ENCODE measurements at places on chromosomes 7 and 10.

DNA sequence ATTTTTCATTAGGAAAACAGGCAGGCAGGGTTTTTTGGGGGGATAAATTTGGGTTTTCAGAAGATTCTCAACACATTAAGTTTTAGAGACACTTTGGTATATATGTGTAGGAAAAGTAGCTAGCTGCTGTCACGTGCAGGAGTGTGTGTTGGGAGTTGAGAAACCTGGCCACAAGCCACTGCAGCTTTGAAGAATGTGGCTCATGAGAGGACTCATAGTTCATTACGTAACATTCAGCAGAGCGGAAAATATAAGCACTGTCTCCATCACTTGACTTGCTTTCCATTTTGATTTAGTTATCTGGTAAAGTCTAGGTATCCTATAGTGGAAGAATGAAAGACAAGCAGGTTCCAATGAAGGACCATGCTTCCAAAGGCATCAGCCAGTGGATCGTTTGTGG is 31.2 kb downstream of the SMNDC1 start:
- DNase-seq = no peak

GRCh38 chr10:7337431-7338171 is 73.2 kb downstream of the SFMBT2 start:
- DNase-seq = no peak

GRCh38 chr7:37439653-37440026 is 9.0 kb downstream of the ELMO1 start:
- DNase-seq = no peak

GRCh38 chr7:128398841-128399135 is 11.0 kb downstream of the IMPDH1 start:
- DNase-seq = no peak

DNA sequence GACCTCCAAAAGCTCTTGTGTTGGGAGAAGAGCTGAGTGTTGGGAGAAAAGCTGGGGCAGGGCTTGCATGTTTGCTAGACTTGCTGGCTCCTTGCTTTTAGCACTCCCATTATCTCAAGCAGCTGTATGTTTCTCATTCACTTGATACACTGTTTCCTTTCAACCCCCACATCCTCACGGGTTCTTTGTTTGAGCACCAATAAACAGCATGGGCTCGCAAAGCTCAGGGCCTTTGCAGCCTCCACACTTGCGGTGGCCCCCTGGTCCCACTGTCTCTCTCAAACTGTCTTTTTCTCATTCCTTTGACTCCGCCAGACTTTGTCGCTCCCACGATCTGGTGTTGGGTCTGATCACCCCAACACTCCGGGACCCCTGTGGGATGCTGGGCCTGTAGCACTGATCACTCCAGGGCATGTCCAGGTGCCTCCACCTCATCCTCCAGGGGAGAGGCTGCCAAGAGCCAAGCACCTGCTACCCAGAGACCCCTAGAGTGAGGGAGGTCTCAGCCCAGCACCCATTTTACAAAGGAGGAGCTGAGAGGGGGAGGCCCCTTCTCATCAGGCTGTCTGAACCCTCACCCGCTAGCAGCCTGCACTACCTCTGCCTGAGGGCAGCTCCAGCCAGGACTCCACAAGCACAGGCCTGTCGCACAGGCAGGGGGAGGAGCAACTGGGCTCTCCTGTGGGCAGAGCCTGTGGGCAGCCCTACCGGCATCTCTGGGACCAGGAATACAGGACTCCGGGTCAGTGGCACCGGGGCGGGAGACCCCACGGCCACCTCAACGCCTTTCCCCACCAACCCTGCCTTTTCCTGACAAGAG is 49.1 kb upstream of the MSMB start:
- DNase-seq = no peak

DNA sequence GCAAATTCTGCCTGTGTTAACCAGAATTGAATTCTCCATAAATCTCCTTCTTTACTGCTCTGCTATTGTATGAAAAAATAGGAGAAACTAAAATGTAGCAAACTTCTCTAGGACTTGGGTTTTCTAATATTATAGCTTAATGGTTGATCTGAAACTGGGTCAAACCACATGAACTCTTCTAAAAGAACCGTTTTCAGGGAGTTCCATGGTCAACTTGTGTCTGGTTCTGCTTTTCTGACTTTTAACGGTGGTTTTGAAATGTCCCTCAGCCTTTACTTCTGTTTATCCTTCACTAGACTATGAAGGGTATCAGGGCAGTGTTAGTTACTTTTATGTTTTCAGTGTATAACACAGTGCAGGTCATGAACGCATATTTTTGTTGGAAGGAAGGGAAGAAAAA is 242.2 kb downstream of the TSPAN12 start:
- DNase-seq = no peak

DNA sequence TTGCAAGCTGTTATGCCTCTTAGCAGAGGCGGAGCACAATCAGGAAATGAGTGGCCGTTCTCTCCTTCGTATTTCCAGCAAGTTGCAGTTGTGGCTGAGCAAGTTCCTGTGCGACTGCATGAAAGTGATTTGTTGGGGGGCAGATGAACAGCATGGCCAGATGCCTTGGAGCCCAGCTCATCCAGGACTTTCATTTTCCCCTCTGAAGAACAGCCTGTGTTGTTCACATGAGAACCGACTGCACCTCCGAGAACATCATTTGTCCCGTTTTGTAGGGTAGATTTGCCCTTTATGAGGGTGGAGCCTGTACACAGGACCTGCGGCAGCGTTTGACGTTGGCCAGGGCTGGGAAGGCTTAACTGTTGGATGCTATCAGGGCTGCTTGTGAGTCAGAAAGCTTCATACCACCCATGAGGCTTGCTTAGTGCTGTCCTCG is 4.4 kb downstream of the BAG3 start:
- no peak for DNase-seq

DNA sequence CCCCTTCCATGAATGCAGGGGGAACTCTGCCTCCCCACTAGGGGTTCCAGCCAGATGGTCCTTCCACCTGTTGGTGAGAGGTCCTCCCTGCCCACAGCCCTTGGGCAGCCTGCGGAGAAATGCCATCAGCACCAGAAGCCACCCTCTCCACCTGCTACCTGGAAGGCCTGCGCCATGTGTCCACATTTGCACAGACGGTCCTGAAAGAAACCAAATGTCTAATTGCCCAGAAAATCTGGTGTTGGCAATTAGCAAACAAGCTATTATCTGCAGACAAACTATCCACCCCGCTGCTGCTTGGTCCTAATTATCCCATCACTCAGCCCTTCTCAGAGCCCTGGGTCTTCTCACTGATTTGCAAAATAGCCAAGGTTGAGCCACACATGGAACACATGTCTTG is 32.3 kb downstream of the HSPA12A start:
- no peak for DNase-seq
